Posterior vena cava (tissue), 2 donors: ENCODE measurements at places on chromosomes 5 and 9. TPM values are rescaled to one million over a fixed set of nuclear protein-coding genes. Genes with fewer than 3 reads are reported as not detected.

The RANBP3L gene
- total RNA-seq: 2.2 TPM

The C9orf85 gene
- total RNA-seq: 9.9 TPM

The RAD23B gene
- 79.8 TPM for total RNA-seq

The ECPAS gene
- 96.6 TPM for total RNA-seq

The RNF208 gene
- total RNA-seq: 2.7 TPM

The GNA14 gene
- 5.2 TPM for total RNA-seq

The IL4 gene
- not detected for total RNA-seq

The TICAM2 gene
- 7.9 TPM for total RNA-seq

The RNF180 gene
- total RNA-seq: 49.6 TPM

The ZNF462 gene
- total RNA-seq: 20.0 TPM

The ORM1 gene
- 1.8 TPM for total RNA-seq

DNA sequence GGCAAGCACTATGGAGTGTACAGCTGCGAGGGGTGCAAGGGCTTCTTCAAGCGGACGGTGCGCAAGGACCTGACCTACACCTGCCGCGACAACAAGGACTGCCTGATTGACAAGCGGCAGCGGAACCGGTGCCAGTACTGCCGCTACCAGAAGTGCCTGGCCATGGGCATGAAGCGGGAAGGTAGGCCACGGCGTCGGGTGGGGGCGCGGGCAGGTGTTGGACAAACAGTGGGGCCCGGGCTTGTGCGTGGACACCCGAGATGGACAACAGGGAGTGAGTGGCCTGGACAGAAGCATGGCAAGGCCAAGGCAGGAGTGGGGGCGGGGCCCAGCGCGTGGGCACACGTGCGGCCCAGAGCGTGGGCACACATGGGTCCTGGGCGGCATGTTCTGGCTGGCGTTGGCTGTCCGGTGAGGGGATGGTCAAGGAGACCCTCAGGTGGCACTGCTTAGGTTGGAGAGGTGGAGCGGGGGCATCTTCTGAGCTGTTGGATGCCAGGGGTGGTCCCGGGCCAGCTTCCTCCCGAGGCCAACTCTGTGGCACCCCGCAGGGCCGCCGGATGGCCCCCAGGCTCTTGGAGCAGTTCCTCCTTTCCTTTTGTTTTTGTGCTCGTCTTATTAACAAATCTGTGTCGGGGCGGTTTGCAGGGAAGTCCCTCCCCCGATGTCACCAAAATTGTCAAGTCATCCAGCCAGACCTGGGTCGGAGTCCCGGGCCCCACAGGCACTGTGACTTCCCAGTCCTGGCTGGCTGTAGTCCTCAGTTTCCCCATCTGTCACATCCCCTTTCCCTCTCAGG lies 82.9 kb downstream of the RXRA start:
- DNase-seq: no peak

DNA sequence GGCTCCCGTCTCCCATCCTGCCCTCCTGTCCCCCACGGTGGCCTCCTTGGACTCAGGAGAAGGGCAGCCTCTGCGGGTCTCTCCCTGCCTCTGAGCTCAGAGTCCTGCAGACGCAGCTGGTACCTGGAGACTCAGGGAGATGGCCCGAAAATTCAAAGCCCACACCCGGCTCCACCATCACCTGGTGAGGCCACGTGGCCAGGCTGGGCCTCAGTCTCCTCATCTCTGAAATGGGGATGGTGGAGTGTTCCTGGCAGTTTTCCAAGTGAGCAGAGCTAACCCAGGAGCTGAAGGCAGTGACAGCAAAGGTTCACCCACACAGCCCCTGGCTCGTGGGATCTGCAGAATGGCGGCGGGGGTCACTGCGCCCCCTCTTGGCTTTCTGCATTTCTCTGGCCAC lies 62.1 kb upstream of the RXRA start:
- DNase-seq: no peak

- DNase-seq: no peak
Observed at GRCh38 chr9:86749894-86750255, 197.4 kb downstream of the GAS1 start.

DNA sequence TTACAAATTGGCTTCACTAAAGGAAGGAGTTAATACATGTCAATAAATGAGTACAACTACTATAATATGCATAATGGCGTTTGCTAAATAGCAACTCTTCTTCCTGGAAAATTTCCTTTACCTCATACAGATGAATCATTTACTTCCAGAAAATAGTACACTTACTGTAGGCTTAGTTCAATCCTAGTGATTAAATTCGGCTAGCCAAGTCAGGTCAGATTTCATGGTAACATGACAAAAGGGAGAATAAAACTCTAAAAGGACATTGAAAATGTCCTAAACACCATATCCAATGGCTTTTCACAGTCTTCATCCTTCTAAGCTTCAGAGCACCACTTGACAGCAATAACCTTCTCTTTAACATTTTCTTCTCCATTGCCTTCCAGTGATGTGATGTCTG lies 42.1 kb upstream of the ZFAND5 start:
- no peak for DNase-seq

- DNase-seq: peak; percentile 82
Observed at GRCh38 chr5:119355685-119356611, at the start of gene TNFAIP8. Gene TNFAIP8, plus strand, starts transcription at chr5:119356019. Its CDS starts 72 bp downstream, at chr5:119356091.

- DNase-seq: no peak
Observed at GRCh38 chr5:14582797-14583137, 1.2 kb downstream of the OTULINL start.

GRCh38 chr9:26950521-26950920 lies 3.5 kb upstream of the PLAA start:
- DNase-seq: no peak

GRCh38 chr5:38994324-38994927 lies 79.8 kb downstream of the RICTOR start:
- DNase-seq: no peak

- DNase-seq: no peak
Observed at GRCh38 chr9:128877852-128878251, 3.9 kb downstream of the KYAT1 start.

DNA sequence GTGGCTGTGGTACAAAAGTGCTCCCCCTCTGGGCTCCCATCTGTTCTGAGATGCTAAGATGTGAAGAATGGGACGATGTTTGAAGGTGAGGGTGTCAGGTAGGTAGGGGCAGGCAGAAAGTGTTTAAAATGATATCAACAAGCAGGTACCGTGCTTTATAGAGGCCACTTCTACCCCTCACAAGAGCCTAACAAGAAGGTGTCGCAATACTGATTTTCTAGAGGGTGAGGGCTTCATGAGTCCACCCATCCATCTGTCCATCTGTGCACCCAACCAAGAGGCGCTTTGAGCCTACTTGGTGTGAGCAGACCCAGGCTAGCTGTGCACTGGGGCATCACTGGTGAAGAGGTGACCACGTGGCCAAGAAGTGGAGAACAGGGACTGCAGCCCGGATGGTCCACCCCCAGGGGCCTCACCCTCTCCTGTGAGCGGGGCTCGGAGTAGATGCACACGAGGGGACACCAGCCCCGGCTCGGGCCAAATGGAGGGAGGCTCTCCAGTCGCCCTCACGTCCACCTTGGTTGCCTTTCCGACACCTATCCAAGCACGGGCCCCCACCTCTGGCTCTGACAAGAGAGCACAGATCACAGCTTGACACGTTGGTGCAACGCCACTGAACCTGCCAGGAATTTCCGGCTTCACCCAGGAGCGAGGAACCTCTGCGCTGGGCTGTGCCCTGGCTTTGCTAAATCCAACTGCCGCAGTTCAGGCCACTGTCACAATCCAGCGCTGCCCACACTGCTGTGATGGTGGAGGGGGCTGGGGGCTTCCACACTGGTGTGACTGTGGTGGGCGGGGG lies 34.5 kb downstream of the CRB2 start:
- no peak for DNase-seq

DNA sequence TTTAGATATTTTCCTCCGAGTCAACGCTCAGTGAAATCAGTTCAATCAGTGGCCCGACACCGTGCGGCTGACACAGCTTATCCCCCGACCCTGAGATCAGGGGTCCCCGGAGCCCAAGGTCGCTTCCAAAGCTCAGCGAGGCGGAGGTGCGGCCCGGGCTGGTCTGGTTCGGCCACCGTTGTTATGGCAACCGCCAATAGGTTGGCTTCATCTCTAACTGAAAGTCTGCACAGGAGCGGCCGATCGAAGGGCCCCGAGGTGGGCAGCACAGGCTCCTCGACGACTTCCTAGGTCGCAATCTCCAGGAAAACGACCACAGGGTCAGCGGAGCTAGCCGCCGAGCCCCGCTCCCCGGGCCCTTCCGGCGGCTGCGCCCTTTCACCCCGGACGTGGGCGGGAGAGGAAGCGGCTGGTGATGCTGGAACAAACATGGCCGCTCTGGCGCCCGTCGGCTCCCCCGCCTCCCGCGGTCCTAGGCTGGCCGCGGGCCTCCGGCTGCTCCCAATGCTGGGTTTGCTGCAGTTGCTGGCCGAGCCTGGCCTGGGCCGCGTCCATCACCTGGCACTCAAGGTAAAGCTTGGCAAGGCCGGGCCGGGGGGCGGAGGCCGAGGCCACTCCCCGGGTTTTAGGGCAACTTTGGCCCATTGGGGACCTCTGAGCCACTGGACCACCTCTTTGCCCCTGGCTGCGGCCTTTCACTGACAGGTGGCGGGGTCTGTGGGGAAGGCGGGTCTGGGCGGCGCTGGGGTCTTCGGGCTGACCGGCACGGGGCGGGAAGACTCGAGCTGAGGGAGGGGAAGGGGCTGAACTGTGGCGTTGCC lies at the start of gene GPR107:
Gene GPR107, plus strand, starts transcription at position 403 of the 821 bp plus-strand sequence. Its CDS starts 27 bp downstream, at position 430.
- DNase-seq: peak; percentile 95

DNA sequence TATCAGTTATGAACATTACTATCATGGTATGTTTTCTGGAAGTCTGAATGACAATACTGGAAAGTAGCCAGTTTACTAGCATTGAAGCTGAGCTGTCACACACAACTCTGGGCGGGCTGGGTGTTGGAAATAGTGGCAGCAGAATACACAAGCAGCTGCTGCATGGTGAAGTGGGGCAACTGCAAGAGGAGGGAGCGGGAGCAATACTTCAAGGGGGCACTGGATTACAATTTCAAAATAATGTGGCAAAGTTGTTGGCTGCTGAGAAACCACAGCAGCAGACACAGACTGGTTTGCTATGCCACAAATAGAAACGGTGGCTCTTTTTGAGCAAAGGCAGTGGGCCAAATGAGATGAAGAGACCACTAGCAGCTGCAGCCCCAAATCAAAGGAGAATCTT lies 350.2 kb downstream of the KIAA0825 start:
- DNase-seq: no peak

GRCh38 chr9:72203205-72203803 lies 54.1 kb downstream of the GDA start:
- no peak for DNase-seq

- DNase-seq: no peak
Observed at GRCh38 chr5:36607114-36607571, 737 bp downstream of the SLC1A3 start.

GRCh38 chr9:108125625-108126024 lies 636.1 kb upstream of the KLF4 start:
- DNase-seq: no peak

- no peak for DNase-seq
Observed at GRCh38 chr5:68373050-68373449, 157.5 kb downstream of the PIK3R1 start.

DNA sequence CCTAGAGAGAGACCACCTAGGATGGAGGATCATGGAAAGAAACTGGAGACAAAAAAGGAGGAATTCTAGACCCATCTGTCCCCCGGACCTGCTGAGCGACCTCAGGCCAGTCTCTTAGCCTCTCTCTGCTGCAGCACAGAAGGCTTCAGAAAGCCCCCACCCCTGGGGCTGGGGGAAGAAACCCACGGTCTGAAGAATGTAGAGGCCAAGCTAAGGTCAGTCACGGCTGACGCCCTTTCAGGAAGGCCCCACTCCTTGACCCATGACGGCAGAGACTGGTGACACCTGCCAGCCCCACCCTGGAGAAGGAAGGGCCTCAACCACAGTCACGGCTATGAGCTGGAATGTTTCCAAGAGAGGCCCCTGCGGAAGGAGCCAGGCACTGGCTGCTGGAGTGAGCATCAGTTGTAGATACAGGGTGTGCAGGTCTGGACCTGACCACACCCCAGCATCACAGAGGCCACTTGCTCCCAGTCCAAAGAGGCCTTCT lies 120.5 kb upstream of the BOD1 start:
- peak; percentile 62 for DNase-seq

GRCh38 chr5:167573370-167574127 lies 717.9 kb upstream of the WWC1 start:
- DNase-seq: no peak

- DNase-seq: no peak
Observed at GRCh38 chr5:170314541-170315095, 17.0 kb upstream of the LCP2 start.

DNA sequence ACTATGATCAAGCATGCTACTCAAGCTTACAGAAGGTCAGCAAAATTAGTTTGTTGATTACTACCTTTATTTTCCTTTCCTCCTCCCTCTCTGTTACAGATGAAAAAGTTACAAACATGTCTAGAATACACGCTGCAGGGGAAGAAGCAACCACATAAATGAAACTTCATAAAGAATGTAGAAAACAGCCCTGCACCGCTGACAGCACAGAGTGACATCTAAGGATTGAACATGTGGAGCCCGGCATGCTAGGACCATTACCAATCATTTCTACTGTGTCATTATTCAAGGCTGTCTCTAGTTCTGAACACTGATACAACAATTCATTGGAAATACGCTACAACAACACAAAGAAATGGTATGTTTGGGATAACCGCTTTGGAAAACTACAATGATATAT lies 261.1 kb downstream of the MLLT3 start:
- DNase-seq: no peak

GRCh38 chr5:128092144-128092543 lies 8.6 kb downstream of the SLC12A2 start:
- DNase-seq: no peak

DNA sequence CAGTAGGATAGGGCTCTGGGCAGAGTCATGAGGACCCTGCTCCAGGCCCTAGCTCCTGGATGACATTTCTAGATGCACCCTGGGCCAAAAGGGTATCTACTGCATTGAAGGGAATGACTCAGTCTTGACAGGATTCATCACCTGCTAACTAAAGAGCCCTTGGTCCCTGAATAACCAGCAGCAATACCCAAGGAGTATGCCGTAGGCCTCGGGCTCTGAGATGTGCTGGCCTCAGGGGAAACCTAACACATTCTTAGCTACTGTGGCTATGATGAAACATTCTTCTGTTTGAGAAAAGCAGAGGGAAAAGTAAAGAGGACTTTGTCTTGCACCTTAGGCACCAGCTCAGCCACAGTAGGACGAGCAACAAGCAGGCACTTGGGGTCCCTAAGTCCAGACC lies 89.5 kb upstream of the SLC1A1 start:
- no peak for DNase-seq
